ENCODE measurements at places on chromosomes 3 and 15.

GRCh38 chr3:17052363-17052762, 167.6 kb downstream of the PLCL2 start:
- DNase-seq = no peak

DNA sequence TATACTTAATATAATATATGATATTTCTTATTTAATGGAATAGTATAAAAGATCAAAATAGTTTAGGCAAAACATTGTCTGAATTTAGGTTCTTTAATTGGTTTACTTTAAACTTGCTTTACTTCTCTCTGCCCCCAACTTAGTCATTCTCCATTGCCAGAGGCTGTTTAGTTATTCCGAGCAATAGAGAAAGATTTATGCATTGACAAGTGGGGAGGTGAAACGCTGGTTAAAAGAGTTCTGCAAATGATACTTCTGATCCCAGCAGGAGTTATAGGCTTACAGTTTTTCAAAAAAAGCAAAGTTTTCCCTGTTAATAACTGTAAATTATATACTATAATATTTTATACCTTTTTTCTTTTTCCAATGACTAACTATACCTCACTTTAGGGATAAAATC, 145.4 kb downstream of the EPHA3 start:
- no peak for DNase-seq

- peak; percentile 36 for DNase-seq
Observed at GRCh38 chr15:66229790-66230465, 23.6 kb downstream of the MEGF11 start.

DNA sequence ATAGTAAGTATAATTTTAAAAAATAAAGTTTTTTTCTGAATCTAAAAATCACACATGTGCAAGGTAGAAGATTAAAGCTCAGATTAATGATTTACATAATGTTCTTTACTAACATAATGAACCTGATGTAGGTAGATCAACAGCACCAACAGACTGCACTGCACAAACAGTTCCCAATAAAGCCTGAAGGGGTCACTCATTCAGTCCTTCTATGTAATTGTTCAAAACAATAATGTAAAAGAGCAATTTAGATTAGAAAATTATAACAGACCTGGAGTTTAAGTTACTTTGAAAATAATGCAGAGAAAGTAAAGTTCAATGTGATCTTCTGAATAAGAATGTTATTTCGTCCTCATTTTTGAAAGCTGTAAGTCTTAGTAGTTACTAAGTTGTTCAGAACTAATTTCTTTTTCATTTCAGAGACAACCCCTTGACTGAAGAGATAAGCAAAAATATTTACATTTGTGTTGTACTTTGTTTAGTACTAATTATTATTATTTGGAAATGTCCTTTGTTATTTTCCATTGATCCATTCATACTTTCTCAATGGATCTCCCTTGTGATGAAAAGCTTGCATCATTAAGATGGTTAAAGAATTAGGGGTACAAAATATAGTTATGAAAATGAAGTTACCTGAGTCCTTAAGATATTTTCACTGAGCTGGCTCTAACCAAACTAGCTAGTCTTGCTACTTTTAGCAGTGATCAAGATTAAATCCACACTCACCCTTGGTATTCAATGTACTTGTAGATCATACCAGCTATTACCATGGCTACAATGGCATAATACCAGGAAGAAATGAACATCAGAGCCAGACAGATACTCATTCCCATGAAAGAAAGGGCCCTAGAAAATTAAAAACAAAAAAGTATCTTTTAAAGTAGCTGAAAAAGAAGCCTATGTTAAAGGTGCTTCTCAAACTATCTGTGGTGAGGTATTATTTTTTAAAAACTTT, 16.8 kb downstream of the EMC4 start:
- no peak for DNase-seq

- DNase-seq = peak; percentile 72
Observed at GRCh38 chr3:127684871-127685707, 12.3 kb downstream of the ABTB1 start.

DNA sequence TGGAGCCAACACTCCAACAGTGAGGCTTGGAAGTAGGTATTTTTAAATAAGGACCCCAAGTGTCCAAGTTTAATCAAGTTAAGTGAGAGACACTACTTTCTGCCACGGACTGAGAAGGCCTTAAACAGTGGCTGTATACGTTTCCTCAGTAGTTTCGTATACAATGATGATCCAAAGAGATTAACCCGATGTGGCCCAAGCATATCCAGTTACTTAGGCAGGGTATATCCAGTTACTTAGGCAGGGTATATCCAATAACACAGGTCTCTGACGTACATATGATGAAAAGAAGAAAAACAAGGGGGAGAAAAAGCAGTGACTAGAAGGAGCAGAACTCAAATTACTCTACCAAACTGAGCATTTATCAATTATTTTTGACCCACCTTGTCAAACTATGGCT, 591.4 kb downstream of the FOXP1 start:
- DNase-seq = no peak

- no peak for DNase-seq
Observed at GRCh38 chr3:161020256-161020655, 84.9 kb downstream of the B3GALNT1 start.

GRCh38 chr3:190169877-190170276, 49.2 kb upstream of the P3H2 start:
- no peak for DNase-seq

GRCh38 chr15:59649603-59650002, 7.7 kb downstream of the GTF2A2 start:
- no peak for DNase-seq

DNA sequence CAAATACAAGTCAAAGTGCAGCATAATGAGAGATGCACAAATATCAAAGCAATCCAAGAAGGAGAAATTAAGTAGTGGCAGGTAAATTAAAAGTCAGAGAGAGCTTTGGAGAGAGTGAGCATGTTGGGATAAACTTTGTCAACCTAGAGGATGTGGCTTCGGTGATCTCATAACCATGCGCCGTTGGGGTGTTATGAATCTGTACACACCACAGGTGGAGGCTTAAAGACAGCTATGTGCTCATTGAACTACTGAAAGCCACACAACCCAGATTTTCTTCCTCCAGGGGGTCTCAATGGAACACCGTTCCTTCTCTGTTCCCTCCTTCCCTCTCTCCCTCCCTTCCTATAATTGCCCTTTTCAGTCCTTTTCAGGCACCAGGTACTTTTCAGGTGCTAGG, 52.0 kb downstream of the SUCNR1 start:
- DNase-seq = no peak

GRCh38 chr3:168162172-168162571, 66.4 kb upstream of the GOLIM4 start:
- no peak for DNase-seq

DNA sequence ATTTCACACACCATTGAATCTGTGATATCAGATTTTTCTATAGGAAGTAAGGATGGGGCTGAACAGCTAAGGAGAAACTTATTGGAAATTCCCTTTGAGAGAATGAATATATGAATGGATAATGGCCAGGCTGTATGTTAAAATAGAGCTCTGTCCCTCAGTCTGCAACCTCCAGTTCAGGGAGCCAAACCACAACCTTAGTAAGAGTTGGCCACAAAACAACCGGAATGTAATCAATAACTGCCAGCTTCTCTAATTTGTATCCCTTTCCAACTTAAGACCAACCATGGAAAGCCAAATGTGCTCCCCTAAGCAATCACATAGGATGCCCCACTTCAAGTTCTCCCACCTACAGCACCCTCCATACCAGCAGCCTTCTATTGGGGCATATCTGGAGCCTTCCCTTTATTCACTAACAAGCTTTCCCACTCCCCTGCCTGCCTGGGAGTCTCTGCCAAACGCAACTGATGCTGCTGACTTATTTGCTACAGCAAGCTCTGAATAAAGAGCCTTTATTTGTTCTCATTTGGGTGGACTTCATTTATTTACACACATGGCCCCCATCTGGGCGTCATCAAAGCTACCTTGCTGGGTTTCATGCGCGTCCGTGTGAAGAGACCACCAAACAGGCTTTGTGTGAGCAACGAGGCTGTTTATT, 75.4 kb upstream of the LARS2 start:
- no peak for DNase-seq

DNA sequence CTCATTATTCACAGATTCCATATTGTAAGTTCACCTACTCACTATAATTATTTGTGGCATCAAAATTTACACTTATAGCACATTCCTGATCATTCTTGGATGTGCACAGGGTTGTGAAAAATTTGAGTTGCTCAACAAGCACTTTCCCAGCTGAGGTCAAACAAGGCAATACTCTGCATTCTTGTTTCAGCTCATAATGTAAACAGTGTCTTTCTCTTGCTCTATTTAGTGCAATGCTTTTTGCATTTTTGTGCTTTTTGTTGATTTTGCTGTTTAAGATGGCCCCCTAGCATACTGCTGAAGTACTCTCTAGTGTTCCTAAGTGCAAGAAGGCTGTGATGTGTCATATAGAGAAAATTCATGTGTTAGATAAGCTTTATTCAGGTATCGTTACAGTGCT, 66.7 kb upstream of the TNIK start:
- DNase-seq = no peak

DNA sequence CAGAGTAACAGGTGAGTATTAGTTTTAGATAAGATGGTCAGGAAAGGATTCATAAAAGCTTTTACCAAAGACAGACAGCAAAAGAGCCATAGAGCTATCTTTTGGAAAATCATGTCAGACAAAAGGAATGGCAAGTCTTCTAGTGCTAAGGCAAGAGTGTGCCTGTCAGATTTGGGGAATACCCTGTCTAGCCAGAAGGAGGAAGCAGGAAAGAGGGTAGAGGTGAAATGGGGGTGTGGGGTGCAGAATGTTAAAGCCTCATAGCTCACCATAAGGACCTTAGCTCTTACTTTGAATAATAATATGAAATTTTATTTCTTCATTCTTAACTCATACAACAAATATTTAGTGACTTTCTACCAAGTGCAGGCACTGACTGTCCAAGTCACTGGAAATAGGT, 512.1 kb upstream of the ROBO2 start:
- no peak for DNase-seq

- no peak for DNase-seq
Observed at GRCh38 chr3:150786791-150787190, 23.8 kb upstream of the SIAH2 start.

DNA sequence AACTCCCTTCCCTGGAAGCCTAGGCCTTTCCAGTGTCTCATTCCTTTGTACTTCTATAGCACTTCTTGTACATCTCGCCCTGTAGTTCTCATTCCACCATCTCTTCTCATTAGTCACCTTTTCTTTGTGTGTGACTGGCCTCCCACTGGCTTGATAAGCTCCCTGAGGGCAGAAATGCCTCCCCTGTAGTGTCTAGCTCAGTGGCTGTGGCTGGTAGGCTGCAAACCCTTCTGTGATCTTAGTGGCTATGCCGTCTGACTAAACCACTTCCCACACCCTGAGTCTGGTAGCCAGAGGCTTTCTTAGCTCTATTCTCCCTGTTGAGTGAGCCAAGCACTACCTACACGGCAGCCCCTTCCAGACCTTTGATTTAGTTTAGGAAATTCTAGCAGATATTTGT, 24.4 kb upstream of the TNFAIP8L3 start:
- no peak for DNase-seq

GRCh38 chr3:141793476-141794260, 30.5 kb downstream of the GRK7 start:
- no peak for DNase-seq

- no peak for DNase-seq
Observed at GRCh38 chr15:96716478-96716877, 386.0 kb downstream of the NR2F2 start.

- DNase-seq = no peak
Observed at GRCh38 chr3:39398700-39399099, 7.8 kb upstream of the RPSA start.

GRCh38 chr3:61882253-61882652, 320.9 kb downstream of the PTPRG start:
- DNase-seq = no peak

GRCh38 chr15:33467816-33468163, 157.0 kb downstream of the RYR3 start:
- no peak for DNase-seq

DNA sequence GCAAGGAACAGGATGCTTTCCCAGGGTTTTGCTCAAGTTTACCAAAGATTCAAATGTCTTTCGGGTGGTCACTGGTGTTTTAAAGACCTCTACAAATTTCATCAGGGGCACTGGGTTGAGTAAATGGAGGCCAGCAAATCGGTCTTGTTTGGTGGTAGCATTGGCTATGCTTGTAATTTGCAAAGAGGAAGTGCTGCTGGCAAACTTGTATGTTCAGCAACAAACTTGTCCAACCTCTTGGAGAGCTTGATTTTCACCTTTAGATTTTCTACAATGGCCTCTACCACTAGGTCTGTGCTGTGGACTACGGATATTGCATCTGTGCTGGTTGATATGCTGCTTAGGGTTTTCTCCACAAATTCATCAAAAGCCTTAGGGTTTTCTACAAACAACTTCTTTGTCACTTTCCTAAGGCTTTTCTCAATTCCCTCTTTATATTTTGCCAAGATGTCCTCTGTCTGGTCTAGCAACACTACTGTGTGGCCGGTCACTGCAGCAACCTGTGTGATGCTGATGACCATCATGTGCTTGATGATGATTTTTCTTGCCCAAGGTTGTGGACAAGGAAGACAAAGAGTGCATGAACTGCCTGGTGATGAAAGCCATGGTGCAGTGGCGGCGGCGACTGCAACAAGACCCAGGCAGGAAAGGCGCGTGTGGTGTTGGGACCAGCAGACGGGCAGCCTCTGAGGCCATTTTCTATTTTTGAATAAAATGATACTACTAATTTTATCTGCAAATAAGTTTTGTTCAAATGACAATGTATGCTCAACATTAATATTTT, 50.8 kb downstream of the RFX7 start:
- no peak for DNase-seq

- no peak for DNase-seq
Observed at GRCh38 chr3:49534581-49535441, 19.5 kb upstream of the BSN start.

- no peak for DNase-seq
Observed at GRCh38 chr15:39887832-39888231, 32.2 kb downstream of the GPR176 start.

- no peak for DNase-seq
Observed at GRCh38 chr3:171948674-171949073, 90.7 kb upstream of the FNDC3B start.

DNA sequence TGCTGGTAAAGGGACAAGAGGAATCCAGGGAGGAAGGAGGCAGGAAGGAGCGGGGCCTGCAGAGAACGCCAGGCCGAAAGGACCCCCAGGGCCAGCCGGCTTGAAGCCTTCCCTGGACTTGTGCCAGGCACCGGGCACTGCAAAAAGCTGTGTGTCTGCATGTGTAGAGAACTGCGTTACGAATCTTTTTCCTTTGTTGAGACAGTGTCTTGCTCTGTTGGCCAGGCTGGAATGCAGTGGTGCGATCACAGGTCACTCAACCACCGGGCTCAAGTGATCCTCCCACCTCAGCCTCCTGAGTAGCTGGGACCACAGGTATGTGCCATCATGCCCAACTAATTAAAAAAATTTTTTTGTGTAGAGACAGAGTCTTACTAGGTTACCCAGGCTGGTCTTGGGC, 17.0 kb upstream of the MUC4 start:
- DNase-seq = no peak

- DNase-seq = no peak
Observed at GRCh38 chr3:151445273-151446001, 15.4 kb downstream of the IGSF10 start.

- no peak for DNase-seq
Observed at GRCh38 chr3:53229606-53230005, 26.2 kb downstream of the TKT start.

- DNase-seq = no peak
Observed at GRCh38 chr3:124837730-124838186, 49.4 kb downstream of the ITGB5 start.

All from chondrocyte (in vitro differentiated cells).